Epithelial cell of esophagus (primary cell): ENCODE measurements at places on chromosomes 2 and 18.
A peak's percentile ranks its signal among the peaks of the same experiment; 100 is the strongest.

GRCh38 chr2:190537765-190538164, 3.2 kb upstream of the NEMP2 start:
- DNase-seq = peak; percentile 28

DNA sequence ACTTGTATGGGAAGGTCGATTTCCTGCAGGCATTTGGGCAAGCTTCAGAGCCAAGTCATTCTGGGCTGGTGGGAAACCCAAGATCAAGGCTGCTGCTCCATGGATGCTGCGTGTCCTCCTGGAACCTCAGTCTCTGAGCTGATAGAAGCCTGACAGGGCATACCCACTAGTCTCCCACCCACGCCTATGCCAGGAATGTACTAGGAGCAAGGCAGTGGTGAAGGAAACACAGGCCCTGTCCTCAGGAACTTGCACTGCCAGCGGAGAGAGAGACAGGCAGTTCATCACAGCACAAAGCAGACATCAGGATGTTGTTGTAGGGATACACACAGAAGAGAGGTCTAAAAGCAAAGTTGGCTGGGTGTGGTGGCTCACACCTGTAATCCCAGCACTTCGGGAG, 84.2 kb downstream of the PLB1 start:
- DNase-seq = no peak

GRCh38 chr18:44759925-44760342, 79.2 kb downstream of the SETBP1 start:
- no peak for DNase-seq

DNA sequence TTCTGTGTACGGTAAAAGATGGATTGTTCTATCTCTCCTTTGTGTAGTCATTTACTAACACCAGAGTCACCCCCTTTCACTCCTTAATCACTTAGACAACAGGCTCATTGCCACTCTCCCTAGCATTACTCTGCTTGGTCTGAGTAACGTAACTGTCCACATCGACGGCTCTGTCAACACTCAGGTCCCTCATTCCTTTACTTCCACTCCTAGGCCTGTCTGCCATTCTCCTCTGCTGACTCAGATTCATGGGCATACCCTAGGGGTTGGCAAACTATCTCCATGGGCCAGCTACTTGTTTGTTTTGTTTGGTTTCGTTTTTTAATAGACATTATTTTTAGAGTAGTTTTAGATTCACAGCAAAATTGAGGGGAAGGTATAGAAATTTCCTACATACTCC, 243.9 kb downstream of the NR4A2 start:
- DNase-seq = peak; percentile 80

GRCh38 chr18:37378336-37379010, 187.1 kb downstream of the CELF4 start:
- no peak for DNase-seq

- peak; percentile 21 for DNase-seq
Measured at GRCh38 chr18:28960146-28960545, 783.2 kb upstream of the CDH2 start.

DNA sequence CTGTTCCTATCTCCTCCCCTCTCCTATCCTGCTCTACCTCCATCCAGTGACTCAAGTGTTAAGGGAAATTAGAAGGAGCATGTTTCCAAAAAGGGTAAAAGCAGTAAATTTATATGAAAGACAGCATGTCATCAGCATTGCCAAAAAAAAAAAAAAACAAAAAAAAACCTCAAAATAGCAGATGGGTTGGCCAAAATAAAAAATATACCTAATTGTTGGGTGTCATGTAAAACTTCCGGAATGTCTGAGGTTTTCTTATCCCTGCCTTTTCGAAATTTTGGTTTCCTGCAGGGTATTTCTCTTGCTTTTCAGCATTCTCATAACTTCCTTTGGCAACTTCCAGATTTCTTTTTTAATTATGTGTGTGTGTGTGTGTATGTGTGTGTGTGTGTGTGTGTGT, 241.6 kb upstream of the FN1 start:
- DNase-seq = no peak

- DNase-seq = no peak
Measured at GRCh38 chr2:143717053-143717452, 587.8 kb downstream of the ARHGAP15 start.

DNA sequence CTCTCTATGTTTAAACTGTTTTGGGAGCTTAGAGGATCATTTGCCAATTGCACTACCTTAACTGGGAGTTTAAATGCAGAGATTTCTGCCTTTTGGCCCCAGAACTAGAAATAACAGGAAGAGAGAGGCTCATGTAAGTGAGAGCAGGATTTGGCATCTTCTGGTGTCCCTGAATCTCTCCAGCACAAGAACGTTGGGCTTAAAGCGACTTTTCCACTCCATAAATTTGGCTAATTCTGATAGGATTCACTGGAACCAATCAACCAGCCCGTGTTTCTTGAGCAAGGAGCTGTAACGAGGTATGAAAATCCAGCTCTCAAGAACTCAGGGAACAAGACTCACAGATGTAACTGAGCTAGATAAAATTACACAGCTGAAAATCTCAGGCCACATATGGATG, 181.0 kb downstream of the C1D start:
- no peak for DNase-seq

DNA sequence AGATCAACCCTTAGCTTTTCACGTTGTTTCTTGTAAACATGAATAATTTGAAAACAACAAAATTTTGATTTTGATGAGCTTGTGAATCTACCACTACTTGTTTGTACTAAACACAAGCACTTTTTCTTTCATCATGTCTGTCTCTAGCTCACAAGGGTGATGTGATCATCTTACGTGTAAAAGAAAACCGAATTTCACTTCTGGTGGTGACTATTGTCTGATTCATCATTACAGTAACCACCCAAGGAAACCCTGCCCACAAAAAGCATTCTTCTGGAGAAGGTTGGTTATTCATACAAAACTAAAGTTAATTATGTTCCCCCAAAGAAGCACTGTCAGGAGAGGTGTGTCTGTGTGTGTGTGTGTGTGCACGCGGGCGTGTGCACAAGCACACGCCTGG, 285.4 kb downstream of the ZNF516 start:
- peak; percentile 69 for DNase-seq

DNA sequence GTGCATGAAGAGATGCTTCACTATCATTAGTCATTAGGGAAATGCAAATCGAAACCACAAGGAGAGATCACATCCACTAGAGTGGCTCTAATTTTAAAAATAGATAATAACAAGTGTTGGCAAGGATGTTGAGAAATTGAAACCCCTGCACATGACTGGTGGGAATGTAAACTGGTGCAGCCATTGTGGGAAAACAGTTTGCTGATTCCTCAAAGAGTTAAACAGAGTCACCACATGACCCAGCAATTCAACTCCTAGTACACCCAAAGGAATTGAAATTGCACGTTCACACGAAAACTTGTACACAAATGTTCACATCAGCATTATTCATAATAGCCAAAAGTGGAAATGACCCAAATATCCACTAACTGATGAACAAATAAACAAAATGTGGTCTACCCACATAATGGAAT, 179.5 kb downstream of the BCL2 start:
- no peak for DNase-seq

- DNase-seq = no peak
Measured at GRCh38 chr2:214782671-214783070, 26.8 kb downstream of the BARD1 start.

- DNase-seq = peak; percentile 33
Measured at GRCh38 chr18:61703508-61703907, 189.3 kb downstream of the RNF152 start.

DNA sequence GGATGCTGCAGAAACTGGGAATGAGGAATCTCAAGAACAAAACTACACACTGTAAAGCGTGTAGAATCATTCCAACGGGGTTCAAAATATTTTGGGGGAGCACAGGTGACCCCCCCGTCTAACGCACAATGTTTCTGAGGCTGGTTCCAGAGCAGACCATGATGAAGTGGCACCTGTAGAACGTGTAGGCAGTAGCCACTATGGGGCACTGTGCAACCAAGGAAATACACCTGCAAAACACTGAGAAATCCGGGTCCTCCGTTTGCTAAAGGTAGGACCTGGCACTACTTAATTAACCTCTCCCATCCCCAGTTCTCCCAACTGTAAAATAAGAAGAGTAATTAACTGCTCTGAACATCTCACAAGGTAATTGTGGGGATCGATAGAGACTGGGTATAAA, 22.6 kb downstream of the ST6GAL2 start:
- DNase-seq = peak; percentile 1

GRCh38 chr2:33500177-33500576, 23.7 kb downstream of the RASGRP3 start:
- DNase-seq = no peak

- peak; percentile 62 for DNase-seq
Measured at GRCh38 chr2:238376884-238377391, 49.8 kb upstream of the ASB1 start.

DNA sequence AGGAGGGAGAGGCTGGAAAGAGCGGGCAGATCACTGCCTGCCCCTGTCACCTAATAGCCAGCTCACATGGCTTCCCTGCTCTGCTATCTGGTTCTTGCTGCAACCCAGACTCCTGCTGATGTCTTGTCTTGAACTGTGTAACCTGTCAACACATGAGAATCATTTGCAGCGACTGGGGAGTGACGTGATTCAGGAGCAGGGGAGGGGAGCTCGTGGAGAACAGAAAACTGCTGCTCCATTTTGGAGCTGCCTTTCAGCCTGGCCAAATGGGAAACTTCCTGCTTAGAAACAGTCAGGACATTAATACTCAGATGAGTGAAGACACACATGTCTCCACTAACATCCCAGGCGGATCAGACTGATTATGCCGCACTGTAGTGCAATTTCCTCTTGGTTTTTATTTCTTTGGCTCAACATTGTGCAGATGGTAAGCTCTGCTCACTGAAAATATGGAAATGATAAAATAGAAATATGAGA, 38.1 kb downstream of the RPL37A start:
- no peak for DNase-seq

DNA sequence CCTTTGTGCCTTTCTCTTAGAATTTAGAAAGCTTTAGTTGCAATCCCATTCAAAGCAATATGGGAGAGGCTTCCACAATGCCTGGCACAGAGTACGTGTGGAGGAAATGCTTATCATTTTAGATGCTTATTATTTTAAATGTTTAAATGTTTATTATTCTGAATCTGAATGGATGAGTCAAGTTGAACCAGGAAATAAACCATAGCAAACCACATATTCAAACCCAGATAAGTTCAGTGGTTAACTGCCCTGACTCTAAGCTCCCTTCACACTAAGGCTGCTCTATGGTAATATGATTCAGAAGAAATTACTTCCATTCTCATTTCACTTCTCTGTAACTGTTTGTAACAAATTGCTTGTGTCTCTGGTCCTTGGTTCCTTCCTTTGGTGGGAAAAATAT, 5.2 kb upstream of the PPP4R1 start:
- DNase-seq = peak; percentile 51

- DNase-seq = no peak
Measured at GRCh38 chr2:227360351-227360750, 18.8 kb downstream of the TM4SF20 start.

DNA sequence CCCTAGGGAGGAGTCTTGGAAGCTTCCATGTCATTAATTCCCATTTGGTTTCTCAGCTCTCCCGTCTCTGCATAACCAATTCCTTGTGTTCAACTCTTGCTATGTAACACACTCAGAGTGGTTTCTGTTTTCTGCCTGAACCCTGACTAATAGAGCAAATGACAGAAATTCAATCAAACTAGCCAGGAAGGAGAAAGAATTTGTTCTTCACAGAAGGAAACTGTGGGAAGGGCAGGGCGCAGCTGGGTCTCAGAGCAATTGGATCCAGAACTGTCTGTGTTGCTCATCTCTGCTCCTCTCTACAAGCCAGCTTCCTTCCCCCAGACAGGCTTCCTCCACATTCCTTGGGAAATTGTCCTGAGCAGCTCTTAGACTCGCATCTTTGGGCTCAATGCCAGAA, 269.8 kb downstream of the TNS1 start:
- DNase-seq = no peak

DNA sequence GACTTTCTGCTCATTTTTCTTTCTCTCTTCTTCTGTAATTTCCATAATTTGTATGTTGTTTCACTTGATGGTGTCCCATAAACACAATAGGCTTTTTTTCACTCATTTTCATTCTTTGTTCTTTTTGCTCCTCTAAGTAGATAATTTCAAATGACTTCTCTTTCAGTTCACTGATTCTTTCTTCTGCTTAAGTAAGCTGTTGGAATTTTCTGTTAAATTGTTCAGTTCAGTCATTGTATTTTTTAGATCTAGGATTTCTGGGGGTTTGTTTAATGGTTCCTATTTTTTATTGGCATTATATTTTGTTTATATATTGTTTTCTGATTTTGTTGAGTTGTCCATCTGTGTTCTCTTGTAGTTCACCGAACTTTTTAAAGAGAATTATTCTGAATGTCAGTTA, 19.5 kb downstream of the SP140L start:
- DNase-seq = no peak

- DNase-seq = no peak
Measured at GRCh38 chr2:15242936-15243461, 318.1 kb downstream of the NBAS start.

DNA sequence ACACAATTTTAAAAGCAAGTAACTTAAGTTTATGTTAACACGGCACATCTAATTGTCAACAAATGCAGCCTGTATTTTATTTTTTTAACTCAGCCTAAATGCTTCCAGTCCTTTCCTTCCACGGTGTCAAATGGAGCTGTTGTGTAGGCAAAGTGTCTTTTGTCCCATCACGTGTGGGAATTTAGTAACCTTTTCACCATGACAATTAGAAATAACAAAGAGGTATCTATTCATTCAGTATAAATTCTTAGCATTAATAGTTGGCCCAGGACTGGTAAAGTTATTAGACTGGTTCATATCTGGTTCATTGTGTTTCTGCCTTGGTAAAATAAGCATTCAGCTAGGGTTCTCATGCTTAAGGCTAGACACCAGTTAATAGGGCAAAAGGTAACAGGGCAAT, 47.9 kb downstream of the FRZB start:
- DNase-seq = no peak

GRCh38 chr18:52353589-52353988, 13.6 kb downstream of the DCC start:
- no peak for DNase-seq

GRCh38 chr18:31445908-31446307, 1.6 kb upstream of the DSG3 start:
- DNase-seq = no peak

GRCh38 chr18:49464718-49465598, 4.5 kb upstream of the DYM start:
- DNase-seq = no peak

GRCh38 chr18:74929110-74929509, 279.8 kb downstream of the PTGR3 start:
- no peak for DNase-seq

GRCh38 chr18:50192995-50193795, 1.8 kb downstream of the MYO5B start:
- DNase-seq = peak; percentile 53

GRCh38 chr2:100416935-100417710, at the start of gene CHST10:
Gene CHST10, minus strand, starts transcription at chr2:100417668. Its CDS starts 10,993 bp downstream, at chr2:100406675.
- peak; percentile 24 for DNase-seq

DNA sequence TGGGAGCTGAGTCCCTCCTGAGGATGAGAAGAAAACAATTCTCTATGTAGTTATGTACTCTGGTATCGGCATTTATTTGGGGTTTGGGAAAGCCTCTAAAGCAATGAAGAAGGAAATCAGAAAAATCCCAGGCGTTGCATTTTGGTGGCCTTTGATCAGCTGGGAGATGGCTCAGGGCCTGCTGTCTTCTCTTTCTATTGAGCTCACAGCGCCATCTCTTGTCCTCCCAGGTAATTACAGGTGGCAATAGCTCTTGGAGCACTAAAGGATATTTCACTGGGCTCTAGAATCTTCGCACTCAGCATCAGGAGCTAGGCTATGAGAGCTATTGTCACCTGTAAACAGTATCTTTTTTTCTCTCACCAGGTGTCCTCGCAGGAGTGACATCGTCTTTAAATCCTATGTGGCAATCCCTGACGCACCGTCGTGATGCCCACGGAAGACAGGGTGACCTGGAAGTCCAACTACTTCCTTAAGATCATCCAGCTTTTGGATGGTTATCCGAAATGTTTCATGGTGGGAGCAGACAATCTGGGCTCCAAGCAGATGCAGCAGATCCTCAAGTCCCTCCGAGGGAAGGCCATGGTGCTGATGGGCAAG, 76.1 kb upstream of the PMAIP1 start:
- DNase-seq = peak; percentile 78
